ENCODE measurements at places on chromosomes 7 and 10.

DNA sequence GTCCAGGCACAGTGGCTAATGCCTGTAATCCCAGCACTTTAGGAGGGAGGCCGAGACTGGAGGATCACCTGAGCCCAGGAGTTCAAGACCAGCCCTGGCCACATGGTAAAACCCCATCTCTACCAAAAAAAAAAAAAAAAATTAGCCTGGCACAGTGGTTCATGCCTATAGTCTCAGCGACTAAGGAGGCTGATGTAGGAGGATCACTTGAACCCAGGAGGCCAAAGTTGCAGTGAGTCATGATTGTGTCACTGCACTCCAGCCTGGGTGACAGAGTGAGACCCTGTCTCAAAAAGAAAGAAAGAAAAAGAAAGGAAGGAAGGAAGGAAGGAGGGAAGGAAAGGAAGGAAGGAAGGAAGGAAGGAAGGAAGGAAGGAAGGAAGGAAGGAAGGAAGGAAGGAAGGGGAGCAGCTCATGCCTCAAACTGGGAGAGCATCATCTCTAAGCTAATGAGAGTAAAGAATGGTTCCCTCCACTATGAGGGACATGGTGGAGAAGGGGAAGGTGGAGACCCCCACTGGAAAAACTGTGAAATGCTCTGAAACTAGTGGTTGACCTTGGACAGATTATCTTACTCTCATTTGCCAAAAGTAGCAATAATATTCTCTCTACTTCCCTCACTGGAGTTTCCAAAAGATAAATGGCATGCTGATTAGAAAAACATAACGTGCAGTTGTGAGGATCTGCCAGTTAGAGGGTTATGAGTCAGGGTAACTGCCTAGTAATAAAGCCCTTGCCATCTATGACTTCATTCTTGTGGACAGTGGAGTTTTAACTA is 16.8 kb downstream of the GIMAP5 start:
- DNase-seq: peak; percentile 49

GRCh38 chr10:82496114-82496513 is 621.1 kb downstream of the NRG3 start:
- DNase-seq: no peak

DNA sequence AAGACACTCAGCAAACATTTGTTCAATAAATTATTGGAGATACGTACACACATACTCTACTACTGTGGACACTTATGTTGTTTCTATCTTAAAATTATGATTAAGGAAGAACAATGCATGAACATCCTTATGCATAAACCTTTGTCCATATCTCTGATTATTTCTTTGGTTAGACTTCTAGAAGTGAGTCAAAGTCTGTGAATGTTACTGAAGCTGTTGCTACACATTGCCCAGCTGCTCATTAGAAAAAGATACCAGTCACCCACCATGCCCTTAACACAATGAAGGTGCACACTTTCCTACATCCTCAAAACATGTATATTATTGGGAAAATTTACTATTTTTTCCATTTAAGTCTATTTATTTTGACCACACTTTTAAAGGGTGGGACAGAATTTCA is 1.4 kb upstream of the CLRN3 start:
- no peak for DNase-seq

DNA sequence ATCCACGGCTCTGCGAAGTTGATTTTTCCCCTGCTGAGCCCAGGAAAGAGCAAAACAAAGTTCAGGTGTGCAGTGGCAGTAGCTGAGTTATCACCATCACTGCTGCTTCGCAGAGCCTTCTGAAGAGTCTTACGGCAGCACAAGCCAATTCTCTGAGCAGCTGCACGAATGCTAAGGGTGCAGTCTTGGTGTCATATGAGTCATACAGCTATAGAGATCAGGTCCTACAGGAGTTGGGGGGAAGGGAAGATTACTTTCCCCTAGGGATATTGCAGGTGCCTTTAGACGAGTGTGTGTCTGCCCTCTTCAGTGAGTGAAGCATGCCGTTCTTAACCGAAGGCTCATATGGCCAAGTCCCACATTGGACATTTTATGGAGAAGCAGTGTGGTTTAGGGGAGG is 227.8 kb downstream of the CELF2 start:
- DNase-seq: peak; percentile 29

DNA sequence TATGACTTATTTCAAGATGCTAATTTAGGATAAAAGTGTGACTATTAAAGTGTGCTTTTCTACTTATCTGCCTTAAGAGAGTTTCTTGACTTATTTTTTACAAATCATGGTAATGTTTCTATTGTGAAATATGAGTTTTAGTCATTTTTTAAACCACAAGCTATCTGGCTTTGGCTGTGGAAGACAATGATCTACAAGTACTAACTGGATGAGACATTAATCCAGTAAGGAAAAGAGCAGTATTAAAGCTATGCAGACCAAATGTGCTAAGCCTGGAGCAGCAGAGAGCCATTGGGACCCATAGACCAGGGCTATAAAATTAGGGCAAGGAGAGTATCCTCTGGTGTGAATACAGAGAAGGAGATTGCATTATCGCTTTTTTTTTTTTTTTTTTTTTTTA is 92.4 kb downstream of the SEMA3A start:
- DNase-seq: no peak

- DNase-seq: no peak
Measured at GRCh38 chr7:141558544-141559183, 7.5 kb downstream of the AGK start.

GRCh38 chr7:115019882-115020605 is 98.2 kb downstream of the MDFIC start:
- no peak for DNase-seq

- no peak for DNase-seq
Measured at GRCh38 chr7:23931633-23932032, 221.6 kb downstream of the STK31 start.

- DNase-seq: no peak
Measured at GRCh38 chr10:60660625-60661024, 117.7 kb upstream of the CDK1 start.

- no peak for DNase-seq
Measured at GRCh38 chr10:132309879-132310591, 2.3 kb upstream of the STK32C start.

DNA sequence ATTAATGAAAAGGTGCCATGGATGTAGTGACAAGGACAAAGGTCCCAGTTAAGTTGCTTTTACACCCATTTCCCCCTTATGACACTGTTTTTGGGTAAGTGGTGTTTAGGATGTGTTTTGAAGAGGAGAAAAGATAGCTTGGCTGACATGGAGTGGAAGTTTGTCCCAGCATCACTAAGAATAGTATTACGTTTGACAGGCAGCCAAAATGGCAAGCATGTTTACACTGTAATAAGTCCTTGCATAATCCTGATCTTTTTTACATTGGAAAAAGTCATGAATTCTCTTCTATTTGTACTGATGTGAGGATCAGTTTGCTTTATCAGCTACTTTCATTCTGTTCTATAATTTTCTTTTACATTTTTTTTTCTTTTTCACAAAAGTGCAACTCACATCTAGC is 137.8 kb downstream of the CHRM2 start:
- DNase-seq: no peak

GRCh38 chr10:111392159-111392558 is 315.3 kb downstream of the ADRA2A start:
- peak; percentile 7 for DNase-seq

DNA sequence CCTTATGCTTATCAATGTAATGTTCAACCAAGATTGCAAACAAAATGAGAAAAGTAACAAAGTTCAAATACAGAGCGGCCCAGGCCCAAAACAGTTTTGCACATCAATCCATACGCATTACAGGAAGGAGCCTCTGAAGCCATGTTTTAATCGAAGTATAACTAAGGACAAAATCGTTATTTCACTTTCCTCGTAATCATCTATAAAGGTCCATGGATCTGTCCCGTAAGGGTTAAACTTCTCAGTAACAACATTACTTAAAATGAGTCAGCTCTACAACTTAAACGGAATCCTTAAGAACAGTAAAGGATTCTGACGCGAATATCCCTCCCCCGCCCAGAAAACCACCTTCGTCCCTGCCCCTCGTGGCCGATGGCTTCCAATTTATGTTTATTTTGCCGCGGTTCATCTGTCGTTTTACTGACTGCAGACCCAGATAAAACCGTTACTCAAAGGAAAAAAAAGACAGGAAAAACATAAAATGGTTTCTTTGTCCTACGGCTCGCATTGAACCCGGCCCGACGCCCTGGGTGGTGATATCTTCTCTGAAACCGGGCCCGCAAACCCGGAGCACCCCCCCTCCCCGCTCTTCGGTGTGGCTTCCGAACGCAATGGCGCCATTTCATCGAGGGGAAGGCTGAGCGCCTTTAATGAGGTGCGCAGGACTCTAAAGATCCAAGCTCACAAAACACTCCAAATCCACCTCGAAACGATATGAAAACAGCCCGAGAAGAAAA is 1.1 kb downstream of the HNRNPA2B1 start:
- DNase-seq: peak; percentile 62

GRCh38 chr10:127148933-127149220 is 47.5 kb downstream of the INSYN2A start:
- DNase-seq: peak; percentile 88

DNA sequence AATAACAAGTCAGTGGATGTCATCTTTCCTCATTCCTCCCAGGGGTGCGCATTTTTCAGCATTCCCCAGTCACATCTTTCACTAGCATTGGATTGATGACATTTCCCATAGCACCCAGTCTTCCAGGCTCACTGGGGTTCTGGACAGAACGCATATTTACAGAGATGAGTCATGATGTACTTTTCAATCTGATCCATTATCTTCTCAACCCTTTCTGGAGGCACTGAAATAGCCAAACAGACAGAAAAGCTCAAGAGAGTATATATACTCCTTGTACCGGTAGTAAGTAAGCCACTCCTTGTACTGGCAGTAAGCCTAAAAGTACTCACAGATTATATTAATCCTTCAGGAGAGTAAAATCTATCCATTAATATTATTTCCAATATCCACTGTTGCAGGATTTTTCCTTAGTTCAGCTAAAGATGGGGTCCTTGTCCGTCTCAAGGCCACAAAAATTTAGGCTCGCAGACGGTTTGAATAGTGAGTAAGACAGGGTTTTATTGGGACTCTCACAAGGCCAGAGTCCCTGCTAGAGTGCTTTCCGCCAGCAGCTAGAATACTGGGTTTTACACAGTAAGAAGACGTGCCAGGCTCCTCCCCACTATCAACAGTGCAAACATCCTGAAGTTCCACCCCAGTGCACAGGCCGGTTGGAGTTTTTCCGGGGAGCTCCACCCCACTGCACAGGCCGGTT is 60.8 kb downstream of the MDH2 start:
- peak; percentile 40 for DNase-seq

- DNase-seq: peak; percentile 60
Measured at GRCh38 chr10:112915590-112916572, 34.2 kb upstream of the TCF7L2 start.

DNA sequence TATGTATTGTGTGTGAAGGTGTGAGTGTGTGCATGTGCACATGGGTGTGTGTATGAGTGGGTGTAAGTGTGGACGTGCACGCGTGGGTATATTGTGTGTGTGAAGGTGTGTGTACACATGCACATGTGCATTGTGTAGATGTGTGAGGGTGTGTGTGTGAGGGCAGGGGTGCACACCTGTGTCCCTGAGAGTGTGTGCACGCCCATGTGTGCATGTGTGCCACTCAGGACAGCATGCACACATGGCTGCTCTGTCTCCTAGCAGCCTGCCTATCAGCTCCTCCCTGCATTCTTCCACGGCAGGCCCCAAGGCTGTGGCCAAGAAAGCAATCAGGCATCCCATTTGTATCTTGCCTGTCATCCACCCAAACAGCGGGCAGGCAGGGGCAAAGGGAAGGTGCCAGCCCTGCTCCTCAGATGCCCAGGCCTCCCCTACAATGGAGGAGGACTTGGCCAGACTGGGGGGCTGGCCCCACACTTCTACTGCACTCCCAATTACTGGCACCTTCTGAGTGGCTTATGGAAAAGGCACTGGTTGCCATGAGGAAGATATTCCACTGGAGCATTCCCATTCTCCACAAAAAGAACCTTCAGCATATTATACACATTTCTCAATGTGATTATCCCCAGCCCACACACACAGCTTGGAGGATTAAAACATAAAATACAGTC is 380.4 kb upstream of the ZMIZ1 start:
- DNase-seq: no peak

DNA sequence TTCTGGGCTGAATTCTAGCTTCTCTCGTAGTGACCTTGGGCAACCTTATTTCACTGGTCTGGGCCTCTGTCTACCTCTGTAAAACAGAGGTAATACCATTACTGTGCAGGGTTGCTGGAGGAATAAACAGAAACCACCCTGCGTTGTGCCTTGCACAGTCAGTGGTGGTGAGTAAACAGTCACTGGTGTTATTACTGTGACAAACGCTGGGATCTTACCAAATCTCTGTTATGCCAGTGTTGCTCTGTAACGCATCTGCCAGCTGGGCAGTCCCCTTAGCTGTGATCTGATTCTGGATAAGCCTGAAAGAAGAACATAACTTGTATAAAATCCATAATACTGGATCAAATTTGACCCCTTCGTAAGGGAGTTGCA is 49.4 kb downstream of the NOD1 start:
- DNase-seq: no peak

GRCh38 chr7:44291066-44291732 is 34.2 kb downstream of the CAMK2B start:
- DNase-seq: no peak
